Myocyte (in vitro differentiated cells): ENCODE measurements at places on chromosomes 1 and 21. TPM values are rescaled to one million over a fixed set of nuclear protein-coding genes. Genes with fewer than 3 reads are reported as not detected.

The ZC3H11A gene
- total RNA-seq: 100 and 103 TPM in 2 replicates

- DNase-seq: no peak
Observed at GRCh38 chr1:6220236-6220635, 14.3 kb downstream of the RNF207 start.

DNA sequence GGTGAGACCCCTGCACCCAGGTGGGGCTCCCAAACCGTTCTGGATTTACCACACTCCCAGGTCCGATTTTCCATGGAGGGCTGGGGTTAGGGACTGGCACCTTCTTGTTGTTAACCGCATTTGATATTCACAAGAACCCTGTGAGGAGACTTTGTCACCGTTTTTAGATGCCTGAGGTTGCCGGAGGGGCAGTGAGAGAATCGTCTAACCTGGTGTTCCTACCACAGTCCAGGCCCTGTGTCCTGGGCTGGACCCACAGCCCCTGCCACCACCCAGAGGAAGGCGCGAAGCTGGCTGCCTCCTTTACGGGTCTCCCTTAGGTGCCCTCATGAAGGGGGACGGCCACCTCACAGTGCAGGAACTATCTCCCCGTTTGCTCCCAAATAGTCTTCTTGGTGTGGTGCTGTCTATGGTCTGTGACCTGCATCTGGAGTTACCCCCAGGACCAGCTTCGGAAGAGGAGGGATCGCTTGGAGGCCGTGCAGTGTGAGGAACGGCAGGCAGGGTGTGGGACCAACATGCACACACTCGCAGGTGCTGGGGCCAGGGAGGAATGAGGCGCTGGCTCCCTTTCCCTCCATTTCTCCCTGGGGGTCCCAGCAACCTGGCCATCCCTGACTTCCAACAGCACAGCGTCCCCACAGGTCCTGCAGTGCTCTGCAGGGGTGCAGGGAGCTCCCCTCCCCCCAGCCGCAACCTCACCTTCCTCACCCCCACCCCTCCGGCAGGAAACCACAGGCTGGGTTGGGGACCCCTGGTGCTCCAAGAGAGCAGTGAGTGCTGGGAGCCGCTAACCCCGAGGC lies 7.0 kb downstream of the SIM2 start:
- DNase-seq: no peak

GRCh38 chr1:16012590-16013219 lies 5.1 kb downstream of the HSPB7 start:
- DNase-seq: peak; percentile 92

GRCh38 chr1:180029524-180030135 lies 75.0 kb downstream of the CEP350 start:
- DNase-seq: no peak

The MRAP gene
- total RNA-seq: not detected in 2 replicates

DNA sequence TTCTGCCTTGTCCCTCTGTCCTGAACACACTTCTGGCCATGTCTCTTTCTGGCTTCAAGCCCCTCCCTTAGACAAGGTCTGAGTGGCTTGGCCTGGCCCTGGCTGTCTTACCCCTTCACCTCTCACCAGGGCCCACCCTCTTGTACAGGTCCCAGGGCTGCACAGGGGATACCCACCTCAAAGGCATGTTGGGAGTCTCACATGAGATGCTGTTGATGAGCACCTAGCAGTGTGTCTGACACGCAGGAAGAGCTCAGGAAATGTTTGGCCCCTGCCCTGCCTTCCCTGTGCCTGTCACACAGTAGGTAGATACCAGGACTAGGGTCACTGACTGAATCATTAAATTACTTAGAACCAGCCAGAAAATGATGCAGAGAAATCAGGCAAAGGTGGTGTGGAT lies 16.6 kb downstream of the ZNF362 start:
- no peak for DNase-seq

DNA sequence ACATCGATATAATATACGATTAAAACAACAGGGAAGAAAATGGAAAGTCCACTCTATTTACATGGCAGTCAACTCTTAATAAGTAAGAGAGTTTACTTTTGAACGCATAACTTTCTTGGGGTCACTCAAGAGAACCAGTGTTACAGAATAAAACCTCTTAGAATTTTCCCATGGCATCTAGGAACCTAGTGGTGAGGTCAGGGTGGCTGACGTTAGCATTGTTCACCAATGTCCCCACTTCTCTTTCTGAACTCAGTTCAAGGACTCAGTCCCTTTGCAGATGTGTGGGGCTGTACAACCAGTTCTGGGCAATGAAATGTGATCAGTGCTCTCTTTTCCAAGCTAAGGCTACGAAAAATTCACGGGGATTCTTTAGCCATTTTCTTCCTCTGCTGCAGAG lies 2.6 kb upstream of the RNF2 start:
- DNase-seq: no peak

GRCh38 chr21:41874611-41875010 lies 4.5 kb downstream of the PRDM15 start:
- no peak for DNase-seq

DNA sequence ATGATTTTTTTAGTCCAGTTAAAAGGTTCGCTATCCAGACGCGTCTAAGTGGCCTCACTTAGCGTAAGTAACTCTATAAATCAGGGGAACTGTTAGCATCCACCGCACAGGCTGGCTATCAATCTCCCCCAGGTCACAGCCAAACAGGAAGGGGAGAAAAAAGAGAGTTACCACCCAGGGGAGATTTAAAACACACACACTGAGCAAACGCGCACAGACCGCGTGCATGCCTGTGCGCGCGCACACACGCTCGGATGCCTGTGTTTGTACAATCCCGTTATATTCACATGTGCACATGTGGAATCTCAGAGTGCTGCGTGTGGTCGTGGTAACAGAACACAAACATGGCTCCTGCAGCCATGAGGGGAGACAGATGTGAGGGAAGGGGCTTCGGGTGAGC lies 125.4 kb downstream of the CASZ1 start:
- DNase-seq: no peak

DNA sequence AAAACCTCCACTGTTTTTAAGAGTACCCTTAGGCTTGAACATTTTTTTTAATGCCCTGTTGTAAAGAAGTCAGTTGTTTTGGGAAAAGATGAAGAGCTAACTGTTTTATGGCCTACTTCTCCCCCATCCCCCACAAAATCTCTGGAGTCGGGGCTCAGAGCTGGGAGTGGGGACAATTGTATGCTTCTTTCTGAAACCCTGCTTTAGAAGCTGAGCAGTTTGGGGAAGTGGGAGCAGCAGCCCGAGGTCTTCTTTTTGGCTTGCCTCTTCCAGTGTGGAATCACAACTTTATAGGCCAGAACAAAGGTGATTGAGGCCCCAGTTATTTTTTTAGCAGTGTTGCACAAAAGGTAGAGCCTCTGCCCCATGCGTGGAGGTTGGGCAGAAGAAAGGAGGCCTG lies 25.2 kb downstream of the PPP2R5A start:
- DNase-seq: no peak

The S100A10 gene
- 31.6 and 36.0 TPM in 2 replicates for total RNA-seq

- no peak for DNase-seq
Observed at GRCh38 chr1:182169203-182169602, 107.7 kb upstream of the ZNF648 start.

The TMEM269 gene
- total RNA-seq: 0.03 and 0.05 TPM in 2 replicates

- DNase-seq: no peak
Observed at GRCh38 chr1:171084870-171085269, 5.8 kb upstream of the FMO3 start.

DNA sequence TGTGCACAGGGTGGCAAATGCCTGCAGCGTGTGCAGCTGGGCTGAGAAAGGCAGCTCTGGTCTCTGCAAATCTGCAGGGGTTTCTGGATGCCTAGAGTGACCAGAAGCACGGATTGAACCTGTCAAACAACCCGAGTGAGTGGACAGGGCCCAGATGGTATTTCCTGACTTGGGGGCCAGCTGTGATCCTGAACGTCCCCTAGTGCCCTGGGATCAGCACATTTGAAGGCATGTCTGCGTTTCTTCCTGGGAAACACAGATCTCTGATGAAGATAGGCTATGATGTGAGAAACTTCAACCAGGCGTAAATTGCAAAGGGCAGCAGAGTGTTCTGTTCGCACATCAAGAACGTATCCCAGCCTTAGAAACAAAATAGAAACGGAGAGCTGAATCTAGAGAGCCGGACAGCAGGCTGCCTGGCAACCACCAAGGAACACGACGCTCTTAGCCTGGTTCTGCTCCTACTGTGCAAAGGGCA lies 163.1 kb downstream of the KCNJ6 start:
- no peak for DNase-seq

DNA sequence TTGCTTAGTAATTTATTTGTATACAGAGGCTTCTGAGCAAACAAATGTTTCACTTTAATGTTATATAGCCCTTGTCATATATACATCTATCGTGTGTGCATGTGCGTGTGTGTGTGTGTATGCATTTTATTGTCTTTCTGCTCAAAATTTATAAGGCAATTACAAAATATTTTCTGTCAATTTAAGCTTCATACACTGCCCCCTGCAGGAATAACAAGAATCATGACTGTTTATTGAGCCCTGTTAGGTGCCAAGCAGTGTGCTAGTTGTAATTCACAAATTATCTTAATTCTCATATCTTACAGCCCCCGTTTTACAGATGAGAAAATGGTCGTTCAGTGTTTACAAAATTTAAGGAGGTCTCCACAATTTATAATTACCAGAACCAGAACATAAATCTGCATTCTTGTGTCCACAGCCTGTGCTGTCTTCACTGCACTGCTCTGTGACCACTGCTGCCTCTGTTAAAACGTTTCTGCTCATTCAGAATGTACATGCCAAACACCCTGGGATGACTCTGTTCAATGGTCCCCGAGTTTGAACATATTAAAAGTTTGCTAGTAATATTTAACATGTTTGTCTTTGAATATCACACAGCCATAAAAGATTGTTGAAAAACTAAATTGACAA lies 181.3 kb downstream of the ATP6V1G3 start:
- DNase-seq: peak; percentile 4

- no peak for DNase-seq
Observed at GRCh38 chr21:32921632-32922230, 104.0 kb upstream of the OLIG2 start.

DNA sequence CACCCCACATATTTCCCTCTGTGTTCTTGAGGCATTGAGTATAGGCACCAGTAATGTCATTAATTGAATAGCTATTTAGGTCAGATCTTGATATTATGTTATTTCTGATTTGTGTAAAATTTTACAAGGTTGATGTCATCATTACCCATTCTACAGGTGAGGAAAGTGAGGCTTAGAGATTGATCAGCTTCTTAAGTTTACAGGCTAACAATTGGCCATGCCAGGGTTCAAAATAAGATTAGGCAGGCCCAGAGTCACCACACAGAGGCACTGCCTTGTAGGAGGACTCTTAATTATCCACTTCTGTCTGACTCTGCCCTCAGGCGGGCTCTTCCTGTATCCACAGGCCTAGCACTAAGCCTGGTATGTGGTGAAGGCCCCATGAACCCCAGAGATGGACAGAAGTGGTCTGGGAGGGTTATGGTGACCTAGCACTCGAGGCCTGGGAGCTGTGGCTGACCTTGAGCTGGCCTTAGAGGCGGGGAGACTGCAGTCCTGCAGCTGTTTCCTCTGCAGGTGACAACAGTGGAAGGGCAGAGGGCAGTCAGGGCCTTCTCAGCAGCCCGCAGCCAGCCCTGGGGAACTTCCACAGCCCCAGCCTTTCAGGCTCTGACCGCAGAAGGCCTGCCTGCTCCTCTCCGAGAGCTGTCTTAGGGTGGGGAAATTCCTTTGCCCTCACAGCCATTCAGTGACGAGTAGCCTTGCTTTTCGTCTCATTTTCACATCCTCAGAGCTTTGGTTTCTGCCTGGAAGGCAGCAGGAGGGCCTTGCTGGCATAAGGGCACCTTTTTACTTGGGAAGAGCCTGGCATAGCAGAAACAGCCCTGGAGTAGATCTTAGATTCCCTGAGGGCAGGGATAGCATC lies 12.2 kb downstream of the ZDHHC18 start:
- DNase-seq: peak; percentile 35

The NMNAT2 gene
- total RNA-seq: 5.3 and 7.8 TPM in 2 replicates

The AADACL4 gene
- total RNA-seq: not detected in 2 replicates

DNA sequence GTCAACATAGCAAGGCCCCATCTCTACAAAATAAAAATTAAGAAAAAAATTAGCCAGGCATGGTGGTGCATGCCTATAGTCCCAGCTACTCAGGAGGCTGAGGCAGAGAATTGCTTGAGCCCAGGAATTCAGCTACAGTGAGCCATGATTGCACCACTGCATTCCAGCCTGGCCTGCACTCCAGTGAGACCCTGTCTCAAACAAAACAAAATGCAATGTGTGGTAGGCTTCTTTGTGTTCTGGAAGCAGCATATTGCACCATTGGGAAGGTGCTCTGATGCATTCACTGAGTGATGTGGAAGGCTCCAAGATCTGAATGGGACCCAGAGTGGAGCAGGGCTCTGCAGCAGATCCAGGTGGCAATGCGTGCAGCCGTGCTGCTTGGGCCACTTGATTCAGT lies 99.6 kb upstream of the COG2 start:
- DNase-seq: no peak

The FMOD gene
- 4.4 and 10.6 TPM in 2 replicates for total RNA-seq

DNA sequence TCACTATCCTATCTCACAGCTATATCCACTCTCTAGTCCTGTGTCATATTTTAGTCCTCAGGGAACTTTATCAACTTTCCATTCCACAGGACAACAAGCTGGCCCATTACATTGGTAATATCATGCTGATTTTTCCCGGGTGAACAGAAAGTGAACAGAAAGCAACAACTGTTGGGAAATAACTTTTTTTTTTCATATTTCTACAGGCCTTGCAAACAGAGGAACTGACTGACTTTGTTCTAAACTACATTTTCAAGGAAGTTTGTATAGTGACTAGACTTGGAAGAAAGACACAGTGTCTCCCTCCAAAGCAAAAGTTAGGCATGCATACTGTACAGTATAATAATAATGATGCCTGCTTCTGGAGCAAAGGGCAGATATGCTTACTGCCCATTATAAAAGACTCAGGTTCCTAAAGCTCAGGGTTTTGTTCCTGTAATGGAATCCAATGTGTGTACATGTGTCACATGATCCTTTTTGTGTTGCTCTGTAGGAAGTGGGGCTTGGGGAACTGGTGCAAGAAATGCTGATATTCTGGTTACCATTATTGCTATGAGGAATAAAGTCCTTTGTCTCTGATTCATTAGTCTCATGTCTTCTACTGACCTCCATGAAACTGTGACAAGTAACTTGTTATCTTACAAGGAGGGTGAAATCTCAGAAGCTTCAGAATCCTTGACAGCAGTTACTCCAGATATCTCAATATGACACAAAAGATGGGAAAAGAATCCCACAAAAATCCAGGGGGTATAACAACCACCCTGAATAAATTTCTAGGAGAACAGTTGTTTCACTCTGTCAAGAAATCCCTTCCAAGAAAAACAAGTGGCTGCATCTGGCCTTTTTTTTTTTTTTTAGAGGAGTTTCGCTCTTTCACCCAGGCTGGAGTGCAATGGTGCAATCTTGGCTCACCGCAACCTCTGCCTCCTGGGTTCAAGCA lies 17.7 kb upstream of the NTPCR start:
- DNase-seq: peak; percentile 58
